DMS53 (cell line): ENCODE measurements at places on chromosomes 6 and 20.

DNA sequence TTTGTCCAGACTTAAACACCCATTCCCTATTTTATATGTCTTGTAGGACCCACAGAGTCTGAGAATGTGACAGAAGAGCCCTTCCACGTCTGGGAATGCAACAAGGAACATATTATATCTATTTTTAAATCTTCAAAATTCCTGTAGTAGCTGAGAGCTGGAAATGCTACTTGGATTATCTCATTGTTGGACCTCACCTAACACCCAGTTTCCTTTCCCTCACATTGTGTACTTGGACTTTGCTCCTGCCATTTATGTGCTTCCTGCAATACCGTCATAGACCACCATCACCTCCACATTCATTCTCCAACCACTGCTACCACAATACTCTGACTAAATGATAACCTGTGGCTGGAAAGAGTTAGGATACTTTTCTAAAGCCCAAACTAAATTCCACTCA lies 335.4 kb downstream of the COL12A1 start:
- peak; percentile 84 for DNase-seq

GRCh38 chr20:51335329-51335841 lies 207.1 kb downstream of the NFATC2 start:
- DNase-seq = no peak

GRCh38 chr20:55446301-55446700 lies 559.0 kb downstream of the CBLN4 start:
- DNase-seq = no peak

GRCh38 chr6:34177181-34177591 lies 31.3 kb upstream of the GRM4 start:
- no peak for DNase-seq

DNA sequence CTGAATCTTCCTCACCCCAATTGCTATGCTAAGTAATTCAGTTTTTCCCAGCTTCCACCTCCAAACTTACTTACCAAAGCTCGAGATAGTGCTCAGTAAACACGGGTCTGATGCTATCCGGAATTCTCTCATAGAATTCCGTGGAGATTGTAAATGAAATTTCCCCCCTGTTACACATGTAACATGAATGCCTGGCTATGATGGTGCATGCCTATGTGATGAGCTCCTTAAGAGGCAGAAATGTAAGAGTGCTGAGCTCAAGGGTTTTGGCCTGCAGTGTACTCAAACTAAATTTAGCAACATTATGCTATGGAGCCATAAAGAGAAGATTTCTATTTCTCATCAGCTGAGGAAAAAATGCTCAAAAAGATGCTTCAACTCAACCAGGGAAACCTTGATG lies 133.4 kb upstream of the FUT9 start:
- no peak for DNase-seq

- peak; percentile 90 for DNase-seq
Observed at GRCh38 chr6:107264357-107264840, 149.1 kb upstream of the BEND3 start.

DNA sequence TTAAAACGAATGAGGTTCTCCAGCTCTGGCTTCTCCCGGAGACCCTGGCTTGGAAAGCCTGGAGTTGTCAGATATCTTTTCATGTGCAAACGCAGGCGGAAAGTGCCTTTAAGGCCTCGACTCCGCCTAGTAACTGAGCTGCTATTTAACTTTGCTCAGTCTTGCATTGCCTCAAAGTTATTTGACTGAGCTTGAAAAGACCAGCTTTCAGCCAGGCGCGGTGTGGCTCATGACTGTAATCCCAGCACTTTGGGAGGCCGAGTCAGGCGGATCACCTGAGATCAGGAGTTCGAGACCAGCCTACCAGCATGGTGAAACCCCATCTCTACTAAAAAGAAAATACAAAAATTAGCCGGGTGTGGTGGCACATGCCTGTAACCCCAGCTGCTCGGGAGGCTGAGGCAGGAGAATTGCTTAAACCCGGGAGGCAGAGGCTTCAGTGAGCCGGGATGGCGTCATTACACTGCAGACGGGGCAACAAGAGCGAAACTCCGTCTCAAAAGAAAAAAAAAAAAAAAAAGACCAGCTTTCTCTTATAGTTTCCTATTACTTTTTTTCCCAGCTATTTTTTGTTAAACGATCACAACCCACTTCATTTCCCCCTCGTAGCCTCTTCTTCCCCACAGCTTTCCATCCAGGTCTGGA lies 1.9 kb downstream of the GCNT2 start:
- no peak for DNase-seq

GRCh38 chr6:30882204-30882758 lies 2.0 kb upstream of the DDR1 start:
- peak; percentile 70 for DNase-seq

DNA sequence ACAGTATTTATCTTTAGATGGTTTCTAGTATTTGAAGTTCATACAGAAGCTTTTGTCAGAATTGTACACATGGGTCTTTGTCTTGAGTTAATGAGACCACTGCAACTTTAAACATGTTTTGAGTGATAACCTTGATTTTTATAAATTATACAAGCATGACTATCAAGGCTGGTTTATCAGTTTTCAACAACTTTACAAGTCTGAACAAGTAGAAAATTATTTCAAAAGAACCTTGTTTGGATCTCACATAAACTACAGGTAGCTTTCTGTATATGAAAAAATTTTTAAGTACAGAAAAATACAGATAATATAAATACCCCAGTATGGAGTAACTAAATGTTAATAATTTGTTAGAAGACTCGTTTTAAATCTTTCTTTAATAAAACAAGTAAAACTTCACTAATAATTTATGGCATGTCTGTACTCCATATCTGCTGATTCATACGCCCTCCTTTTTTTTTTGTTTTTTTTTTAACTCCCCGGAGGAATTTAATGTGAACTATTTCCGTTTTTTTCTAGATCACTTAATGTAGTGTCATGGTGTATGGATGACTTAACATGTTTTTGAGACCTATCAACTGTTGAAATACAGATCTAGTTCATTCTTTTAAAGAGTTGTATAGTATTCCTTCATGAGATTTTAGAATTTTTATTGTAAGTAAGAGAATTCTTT lies 18.3 kb downstream of the VAPB start:
- no peak for DNase-seq

DNA sequence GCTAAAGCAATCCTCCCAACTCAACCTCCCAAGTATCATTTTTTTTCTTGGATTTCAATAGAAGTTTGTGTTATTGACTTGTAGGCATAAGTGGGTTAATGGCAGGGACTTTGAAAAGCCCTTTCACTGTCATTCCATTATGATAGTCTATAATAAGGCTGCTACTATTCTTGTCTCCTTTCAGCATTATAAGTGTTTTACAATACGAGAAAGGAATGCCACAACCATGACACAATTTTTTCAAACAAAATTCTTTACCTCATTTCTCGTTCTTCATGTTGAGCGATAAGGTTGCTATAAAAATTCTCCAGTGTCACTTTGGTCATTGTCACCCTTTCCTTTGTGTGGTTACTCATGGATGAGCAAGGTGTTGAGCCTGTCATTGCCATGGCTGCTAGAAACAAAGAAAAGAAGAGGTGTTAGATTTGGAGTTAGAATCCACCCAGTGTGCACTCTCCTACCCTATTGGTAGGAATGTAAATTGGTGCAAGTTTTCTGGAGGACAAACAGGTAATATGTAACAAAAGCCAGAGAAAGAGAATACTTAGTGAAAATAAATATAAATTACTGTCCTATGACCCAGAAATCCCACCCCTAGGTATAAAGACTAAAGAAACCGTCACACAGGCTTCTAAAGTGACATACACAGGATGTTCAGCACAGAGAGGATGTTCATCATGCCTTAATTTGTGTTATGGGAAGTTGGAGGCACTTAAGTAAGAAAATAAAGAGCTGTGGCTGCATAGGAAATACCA lies 7.3 kb downstream of the STK38 start:
- DNase-seq = no peak

DNA sequence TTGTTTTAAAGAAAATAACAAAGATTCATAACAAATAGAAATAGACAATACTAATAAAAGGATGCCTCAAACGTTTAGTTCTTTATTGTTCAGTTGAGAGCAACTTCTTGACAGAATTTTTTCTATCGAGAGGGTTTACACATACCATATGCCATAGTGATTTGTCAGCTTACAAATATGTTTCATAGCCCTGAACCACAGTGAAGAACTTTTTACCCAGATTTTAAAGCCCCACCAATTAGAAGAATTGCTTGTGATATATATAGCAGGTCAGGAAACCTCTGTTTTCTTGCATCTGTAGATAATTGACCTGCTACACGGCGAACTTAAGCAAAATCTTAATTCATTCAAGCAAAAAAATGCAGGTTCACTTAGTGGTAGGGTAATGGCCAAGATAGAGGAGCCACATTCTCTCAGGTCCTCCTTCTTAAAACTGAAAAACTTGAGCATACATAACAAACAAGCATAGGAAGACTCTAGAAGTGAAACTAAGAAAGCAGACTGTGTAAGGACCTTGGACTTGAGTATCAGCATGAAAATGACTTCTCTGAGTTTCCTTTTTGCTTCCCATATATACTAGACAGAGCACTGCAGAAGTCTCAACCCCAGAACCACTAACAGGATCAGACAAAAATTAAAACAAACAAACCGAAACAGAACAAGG lies 39.5 kb downstream of the CRISP1 start:
- DNase-seq = no peak

GRCh38 chr6:19873031-19873430 lies 35.9 kb downstream of the ID4 start:
- DNase-seq = peak; percentile 42

DNA sequence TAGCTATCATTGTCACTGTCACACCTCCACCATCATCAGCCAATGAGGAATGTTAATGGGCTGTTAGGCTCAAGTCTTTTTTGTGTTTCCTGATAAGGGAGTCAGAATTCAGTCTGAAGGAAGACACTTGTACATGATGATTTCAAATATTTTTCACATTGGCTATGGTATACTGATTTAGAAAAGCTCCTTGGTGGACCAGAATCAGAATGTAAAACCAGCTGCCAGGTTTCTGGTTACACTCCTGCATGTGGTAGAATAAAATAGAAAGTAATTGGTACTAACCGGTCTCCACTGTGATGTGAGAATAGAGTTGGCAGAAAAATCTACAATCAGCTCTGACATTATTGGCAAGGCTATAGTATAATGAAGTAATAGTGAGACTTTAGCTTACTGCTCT lies 10.7 kb downstream of the COL9A1 start:
- DNase-seq = no peak

DNA sequence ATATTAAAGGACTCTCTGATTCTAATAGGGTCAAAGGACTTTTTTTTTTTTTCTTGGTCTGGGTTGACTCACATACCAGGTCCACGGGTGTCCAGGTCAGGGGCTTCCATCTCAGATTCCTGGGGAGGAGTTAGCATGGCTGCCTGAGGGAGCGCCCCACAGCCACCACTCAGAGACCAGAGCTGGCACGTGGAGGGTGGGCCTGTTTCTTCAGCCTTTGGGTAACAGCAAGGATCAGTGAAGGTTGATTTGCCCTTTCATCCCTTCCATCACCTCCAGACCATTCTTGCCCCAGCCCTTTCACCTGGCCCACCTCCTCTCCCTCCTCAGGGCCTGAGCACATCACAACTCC lies 5.9 kb upstream of the GPSM3 start:
- no peak for DNase-seq

DNA sequence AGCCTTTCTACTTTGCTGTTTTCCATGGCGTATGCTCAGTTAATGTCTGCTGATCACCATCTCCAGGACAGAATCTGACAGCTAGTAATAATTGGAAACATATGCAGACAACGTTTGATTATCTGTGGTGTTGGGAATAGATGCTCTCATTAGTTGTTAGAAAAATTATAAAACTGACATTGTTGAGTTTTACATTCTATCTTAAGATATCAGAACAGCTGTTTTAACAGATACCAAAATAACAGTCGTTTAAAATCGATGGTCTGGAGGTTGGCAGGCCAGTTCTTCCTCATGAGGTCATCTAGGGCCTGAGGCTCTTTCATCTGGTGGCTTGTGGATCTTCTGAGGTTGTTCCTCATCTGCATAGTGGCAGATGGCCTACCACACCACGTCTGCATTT lies 137.6 kb downstream of the AIG1 start:
- no peak for DNase-seq

DNA sequence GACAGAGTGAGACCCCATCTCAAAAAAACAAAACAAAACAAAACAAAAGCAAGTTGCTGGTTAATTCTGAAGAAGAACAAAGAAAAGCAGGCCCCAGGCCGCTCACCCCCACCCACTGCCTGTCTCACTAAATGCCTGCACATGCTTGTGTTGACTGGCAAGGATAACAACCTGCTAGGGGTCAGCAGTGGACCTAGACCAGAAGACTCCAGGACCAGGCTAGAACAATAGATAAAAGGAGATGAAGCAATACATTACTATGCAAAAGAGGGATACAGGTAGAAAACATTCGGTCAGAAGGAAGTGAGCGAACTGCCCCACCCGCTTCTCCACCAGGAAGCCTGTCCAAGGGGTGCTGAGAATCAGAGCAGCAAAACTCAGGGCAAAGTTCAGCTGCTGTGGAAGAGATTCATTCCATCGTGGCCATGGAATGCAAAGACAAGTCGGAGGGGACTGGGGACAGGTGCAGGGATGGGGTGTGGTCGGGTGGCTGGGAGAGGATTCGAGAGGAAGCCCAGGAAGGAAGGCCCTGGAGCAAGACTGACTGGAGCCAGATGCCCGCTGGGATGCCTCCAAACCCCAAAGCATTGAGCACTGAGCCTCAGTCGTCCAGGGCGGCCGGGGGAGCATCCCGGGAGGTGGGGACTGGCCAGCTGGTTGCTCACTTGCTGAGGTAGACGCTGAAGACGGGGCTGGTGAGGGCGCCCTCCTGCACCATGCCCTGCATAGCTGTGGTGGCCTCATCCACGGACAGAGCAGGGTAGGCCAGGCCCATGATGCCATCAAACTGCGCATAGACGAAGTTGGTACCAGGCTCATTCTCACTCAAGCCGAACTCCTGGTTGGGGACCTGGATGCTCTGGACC lies 5.3 kb downstream of the PGC start:
- DNase-seq = no peak

DNA sequence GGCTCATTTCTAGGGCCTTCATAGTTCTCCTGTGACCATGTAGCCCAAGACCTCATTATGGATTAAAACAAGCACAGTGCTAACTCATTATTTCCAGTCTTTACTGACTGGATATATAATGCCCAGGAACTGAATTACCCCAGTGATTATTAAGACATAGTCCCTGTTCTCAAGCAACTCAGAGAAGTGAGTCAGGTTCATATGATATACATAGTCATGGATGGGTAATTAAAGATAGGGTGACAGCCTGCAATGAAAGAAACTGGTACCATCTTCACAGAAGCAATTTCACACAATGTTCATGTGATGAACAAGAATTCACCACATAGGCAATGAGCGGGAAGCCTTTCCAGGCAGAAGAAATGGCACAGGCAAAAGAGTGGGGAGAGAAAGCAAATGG lies 3.5 kb downstream of the TRIM27 start:
- no peak for DNase-seq
